ENCODE measurements at places on chromosomes 4 and X.

- DNase-seq = no peak
Observed at GRCh38 chrX:20685652-20686051, 418.9 kb upstream of the RPS6KA3 start.

DNA sequence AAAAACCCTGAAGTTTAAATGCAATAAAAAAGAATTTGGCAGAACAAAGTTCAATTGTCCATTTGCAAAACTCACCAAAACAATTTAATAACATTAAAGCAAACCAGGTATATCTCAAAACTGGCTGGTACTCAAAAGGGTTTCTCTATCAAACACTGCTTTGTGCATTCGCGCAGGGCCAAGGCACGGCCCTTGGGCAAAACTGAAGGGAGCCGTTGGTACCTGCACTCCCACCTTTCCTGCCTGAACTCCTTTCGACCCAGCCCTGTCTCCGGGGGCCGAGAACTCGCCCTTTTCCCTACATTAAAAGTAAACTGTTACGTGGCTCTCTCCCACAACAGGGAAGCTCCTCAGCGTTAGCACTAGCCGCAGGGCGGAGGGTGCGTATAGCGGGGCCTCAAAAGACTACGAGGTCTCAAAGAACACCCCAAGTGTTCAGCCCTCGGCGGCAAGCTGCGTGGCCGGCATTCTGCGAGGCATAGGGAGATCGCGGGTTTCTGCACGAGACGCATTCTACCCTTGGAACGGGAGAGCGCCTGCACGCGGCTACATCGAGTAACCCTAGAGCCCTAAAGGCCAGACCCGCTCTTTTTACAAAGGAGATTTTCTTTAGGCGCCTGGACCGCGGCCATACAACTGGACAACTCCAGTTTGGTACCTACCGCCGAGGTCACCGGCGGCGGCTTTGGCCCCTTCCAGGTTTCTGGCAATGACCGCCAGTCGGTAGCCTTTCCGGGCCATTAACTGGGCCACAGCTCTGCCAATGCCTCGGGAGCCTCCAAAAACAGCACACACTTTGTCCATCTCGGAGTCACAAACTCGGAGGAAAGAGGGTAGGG, 550 bp downstream of the CBR4 start:
- peak; percentile 70 for DNase-seq

DNA sequence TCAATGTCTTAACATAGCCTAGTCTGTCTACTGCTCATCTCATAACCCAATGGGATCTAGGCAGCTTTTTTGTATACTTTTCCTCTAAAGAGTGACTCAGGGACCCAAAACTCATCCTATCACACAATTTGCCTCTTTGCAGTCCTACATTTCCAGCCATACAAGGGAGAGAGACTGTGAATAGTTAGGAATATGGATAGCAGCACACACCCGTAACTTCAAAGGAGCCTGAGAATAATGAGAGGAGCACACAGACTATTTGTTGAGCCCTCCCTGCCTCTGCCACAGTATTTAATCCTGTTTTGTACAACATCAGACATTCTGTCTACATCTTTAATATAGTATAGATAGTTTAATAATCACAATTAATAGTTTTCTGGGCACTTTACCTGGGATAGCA, 83.2 kb downstream of the AREG start:
- DNase-seq = no peak

DNA sequence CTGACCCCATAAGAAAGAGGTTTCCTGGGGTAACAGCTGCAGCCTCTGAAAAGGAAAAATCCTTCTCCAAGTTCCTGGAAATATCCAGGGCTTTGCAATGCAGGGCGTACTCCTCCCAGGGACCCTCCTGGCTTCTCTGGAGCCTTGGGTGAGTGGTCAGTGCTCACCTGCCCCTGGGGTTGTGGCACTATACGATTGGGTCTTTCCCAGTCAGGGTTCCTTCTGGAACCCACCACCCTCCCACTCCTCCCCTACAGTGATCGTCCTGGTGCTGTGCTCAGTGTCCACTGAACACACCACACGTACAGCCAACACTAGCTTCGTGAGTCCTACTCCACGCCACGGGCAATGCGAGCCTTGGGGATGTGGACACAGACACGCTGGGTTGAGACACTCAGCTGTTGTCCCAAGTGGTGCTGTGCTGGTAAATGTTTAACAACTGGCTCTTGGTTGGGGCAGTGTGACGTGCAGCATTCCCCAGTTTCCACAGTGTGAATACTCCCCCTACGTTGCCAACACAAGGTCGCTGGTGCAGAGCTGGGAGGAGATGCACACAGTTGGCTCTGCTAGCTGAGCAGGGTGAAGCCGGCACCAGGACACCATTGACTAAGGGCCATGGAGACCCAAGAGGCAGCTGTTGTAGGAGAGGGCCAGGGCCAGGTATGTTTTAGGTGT, 65.4 kb downstream of the HTRA3 start:
- no peak for DNase-seq

- no peak for DNase-seq
Observed at GRCh38 chrX:120617996-120618630, 11.7 kb downstream of the C1GALT1C1 start.

GRCh38 chr4:66923081-66923865, 622.0 kb downstream of the CENPC start:
- no peak for DNase-seq
